ENCODE measurements at places on chromosomes 3 and 15.
A peak's percentile ranks its signal among the peaks of the same experiment; 100 is the strongest.

GRCh38 chr15:94008104-94009074 lies 223.0 kb upstream of the MCTP2 start:
- no peak for DNase-seq

GRCh38 chr3:149377408-149378364 lies at the start of gene TM4SF1:
TM4SF1 (minus strand) TSS chr3:149377649; CDS start chr3:149377547, 102 bp downstream.
- DNase-seq: peak; percentile 68

GRCh38 chr15:63699101-63699785 lies 102.1 kb downstream of the FBXL22 start:
- no peak for DNase-seq

GRCh38 chr15:67937153-67937761 lies 97.4 kb upstream of the RNU6-1 start:
- DNase-seq: no peak

DNA sequence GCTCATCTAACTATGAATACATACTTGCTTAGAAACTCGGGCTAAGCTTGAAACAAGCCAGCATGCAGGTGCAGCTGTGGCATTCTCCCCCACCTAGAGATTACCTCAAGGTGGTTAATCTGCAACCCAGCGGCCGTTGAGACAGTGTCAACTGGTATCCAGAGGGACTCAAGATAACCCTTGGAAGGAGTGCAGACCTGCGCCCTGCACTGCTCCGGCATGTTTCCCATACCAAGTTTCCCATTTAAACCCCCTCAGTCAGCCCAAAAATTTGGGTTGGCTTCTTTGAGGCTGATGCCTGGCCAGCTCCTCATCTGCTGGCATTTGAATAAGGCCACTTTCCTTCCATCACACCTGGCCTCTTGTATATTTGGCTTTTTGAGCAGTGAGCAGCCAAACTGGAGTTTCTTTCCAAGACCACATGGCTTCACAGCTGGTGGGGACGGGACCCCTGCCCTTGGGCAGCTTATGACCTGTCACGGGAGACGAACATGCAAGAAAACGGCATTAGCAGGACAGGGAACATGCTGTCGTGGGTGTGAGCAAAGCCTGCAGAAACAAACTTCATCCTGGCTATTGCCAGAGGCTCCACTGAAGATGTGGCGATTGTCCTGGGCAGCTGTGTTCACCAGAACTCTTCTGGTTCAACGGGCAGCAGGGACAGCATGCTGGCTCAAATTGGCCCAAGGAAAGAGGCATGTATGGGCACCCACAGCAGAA lies 98.2 kb downstream of the PLXNA1 start:
- peak; percentile 4 for DNase-seq

GRCh38 chr3:149473357-149474249 lies 894 bp upstream of the TM4SF4 start:
- no peak for DNase-seq

DNA sequence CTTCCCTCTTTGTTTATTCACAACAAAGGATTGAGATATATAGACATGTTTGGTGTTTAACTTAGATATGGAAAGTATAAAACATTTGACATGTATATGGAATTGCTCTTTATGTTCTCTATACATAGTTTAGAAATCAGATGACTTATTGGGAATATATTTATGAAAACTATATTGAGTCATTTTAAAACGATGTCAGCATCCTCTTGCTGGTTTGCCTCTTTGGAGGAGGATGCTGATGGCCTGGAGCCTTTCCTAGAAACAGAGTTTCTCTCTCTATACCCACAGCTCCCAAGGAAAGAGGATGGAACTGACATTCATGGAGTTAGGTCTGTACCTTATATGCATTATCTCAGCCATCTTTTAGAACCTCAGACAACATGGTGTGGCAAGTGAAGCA lies 40.3 kb downstream of the ZBTB38 start:
- no peak for DNase-seq

DNA sequence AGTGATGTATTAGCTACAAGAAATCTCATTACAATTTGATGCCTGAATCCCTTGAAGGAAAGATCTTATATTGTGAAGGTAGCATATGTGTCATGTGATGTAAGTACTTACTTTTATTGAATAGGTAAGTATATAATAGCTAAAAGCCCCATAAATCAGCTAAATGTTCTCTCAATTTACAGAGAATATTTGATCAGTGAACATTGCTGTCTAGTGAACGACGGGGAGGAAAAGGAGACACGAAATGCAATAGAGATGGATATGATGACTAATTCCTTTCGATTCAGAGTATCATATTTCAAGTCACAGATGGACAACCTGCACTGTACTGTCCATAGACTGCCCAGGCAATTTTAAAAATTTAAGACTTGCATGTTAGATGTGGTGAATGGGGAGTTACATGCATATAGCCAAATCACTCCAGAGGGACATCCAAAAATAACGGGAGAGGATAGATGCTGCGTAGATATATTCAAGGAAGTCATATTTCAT lies 462.1 kb upstream of the CDIN1 start:
- DNase-seq: no peak

All from left ventricle myocardium inferior (tissue), 1 donor.